ENCODE measurements at places on chromosomes 5 and 9.

- DNase-seq = no peak
These were observed 596 bp upstream of the CDC37L1 start for GRCh38 chr9:4678679-4679267.

DNA sequence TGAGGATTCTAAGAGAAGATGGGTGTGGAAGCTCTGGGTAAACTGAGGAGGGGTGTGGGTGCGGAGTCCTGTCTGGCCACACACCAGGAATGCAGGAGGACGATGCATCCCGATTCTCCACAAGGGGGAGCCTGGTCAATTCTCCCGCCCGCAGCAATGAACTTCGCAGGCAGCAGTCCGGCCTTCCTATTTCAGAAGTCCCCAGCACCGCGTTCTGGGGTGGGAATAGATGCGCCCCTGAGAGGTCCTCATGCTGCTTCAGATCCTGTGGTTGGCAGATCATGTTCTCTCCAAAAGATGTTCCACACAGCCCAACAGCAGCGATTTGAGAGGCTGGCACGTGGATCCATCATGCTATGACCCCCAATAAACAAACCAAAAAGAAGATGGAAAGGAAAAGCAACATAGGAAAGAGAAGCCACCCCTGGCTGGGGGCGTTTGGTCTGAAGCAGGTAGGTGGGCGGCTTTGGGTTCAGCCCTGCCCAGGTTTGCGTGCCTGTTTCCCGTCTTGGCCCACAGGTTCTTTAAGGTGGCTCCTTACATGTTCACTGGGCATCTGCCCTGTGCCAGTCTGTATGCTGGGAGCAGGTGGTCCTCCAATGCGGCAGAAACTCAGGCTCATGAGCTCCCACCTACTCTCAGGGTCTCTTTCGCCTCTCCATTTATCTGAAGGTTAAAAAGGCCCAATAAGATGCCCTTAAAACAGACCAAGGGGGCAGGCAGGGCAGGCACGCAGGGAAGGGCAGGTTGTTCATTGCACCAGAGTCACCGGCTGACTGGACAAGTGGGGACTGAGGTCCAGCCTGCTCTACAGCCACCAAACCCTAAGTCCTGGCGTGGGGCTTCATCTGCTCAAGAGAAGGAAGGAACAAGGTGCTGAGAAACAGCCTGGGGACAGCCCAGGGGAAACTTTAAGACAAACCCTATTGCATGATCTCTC lies 171.6 kb downstream of the PAX5 start:
- DNase-seq = peak; percentile 74

GRCh38 chr5:72871366-72872024 lies 55.0 kb downstream of the TNPO1 start:
- no peak for DNase-seq

- peak; percentile 24 for DNase-seq
These were observed 463.5 kb upstream of the RGMB start for GRCh38 chr5:98309785-98310598.

- DNase-seq = no peak
These were observed 39.1 kb downstream of the SHLD3 start for GRCh38 chr5:65663804-65664521.

DNA sequence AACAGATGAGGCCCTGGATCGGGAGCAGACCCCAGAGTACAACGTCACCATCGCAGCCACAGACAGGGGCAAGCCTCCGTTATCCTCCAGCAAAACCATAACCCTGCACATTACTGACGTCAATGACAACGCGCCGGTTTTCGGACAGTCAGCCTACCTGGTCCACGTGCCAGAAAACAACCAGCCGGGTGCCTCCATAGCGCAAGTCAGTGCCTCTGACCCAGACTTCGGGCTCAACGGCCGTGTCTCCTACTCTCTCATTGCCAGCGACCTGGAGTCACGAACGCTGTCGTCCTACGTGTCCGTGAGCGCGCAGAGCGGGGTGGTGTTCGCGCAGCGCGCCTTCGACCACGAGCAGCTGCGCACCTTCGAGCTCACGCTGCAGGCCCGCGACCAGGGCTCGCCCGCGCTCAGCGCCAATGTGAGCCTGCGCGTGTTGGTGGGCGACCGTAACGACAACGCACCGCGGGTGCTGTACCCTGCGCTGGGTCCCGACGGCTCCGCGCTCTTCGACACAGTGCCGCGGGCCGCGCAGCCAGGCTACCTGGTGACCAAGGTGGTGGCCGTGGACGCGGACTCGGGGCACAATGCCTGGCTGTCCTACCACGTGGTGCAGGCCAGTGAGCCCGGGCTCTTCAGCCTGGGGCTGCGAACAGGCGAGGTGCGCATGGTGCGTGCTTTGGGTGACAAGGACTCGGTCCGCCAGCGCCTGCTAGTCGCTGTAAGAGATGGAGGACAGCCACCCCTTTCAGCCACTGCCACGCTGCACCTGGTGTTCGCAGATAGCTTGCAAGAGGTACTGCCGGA lies 1.6 kb upstream of the PCDHGA11 start:
- DNase-seq = no peak

GRCh38 chr5:76389513-76390154 lies 13.5 kb upstream of the IQGAP2 start:
- DNase-seq = no peak

DNA sequence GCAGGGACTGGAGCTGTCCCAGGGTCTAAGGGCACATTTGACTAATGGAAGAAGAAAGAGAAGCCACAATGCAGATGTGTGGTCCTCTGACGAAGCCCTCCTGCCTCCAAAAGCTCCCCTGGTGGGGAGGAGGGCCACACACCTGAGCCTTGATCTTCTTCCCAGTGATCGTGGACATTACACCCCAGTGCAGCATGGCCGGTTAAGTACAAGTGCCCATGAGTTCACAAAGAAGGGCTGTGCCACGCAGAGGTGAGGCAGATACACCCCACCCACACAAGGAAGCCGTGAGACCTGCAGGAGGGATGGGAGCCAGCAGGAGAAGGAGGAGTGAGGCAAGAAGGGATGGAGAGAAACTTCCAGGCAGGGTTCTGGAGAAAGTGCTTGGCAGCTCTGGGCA lies 199.0 kb upstream of the MVB12B start:
- DNase-seq = no peak

DNA sequence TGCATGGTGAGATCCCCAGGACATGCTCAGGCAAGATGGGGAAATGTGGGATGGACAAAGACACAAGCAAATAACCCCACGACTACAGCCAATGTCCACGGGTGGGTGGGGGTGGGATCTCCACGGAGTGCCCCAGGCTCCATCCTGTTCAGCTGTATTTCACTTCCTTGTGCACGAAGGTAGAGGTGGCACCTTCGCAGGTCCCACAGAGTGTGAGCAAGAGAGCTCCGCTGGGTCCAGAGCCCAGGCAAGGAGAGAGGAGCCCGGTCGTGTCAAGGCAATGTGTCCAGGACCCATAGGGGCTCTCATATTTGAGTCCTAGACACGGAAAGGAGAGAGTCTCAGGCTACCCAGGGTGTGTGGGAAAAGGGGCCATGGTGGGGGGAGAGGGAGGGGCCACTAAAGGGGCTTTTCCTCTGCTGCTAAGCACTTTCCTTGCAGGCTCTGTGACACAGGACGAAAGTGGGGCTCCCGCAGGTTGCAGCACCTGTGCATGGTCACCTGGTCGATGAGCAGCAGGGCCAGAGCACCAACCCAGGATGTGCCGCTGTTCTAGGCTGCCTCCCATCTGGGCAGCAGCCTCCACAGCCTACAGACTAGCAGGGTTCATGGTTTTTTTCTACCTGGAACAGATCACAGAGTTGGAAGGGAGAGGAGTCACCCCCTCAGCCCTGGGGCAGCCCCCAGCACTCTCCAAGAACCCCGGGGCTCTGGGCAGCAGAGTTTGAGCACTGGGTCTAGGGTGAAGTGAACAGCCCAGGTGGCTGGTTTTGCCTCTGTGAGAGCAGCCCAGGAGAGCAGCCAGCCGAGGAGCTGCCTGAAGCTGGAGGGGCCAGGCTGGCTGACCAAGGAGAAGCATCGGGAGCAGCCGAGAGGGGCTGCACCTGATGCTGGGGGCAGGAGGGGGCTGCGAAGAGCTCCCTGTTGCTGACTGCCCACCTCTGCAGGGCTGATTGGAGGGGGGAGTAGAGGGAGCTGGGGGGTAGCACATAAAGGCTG lies 100.7 kb upstream of the MVB12B start:
- DNase-seq = no peak

DNA sequence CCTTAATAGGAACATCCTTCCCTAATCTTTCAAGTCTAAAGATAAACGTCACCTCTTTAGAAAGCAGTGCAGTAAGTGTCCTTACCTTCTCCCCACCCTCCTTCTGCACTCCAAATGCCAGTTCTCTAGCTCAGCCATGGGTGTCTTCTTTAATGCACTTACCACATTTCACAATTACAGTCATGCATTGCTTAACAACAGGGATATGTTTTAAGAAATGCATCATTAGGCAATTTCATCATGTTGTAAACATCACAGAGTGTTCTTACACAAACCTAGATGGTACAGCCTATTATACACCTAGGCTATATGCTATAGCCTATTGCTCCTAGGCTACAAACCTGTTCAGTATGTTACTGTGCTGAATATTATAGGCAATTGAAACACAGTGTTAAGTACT lies 91.2 kb downstream of the RFX3 start:
- no peak for DNase-seq

DNA sequence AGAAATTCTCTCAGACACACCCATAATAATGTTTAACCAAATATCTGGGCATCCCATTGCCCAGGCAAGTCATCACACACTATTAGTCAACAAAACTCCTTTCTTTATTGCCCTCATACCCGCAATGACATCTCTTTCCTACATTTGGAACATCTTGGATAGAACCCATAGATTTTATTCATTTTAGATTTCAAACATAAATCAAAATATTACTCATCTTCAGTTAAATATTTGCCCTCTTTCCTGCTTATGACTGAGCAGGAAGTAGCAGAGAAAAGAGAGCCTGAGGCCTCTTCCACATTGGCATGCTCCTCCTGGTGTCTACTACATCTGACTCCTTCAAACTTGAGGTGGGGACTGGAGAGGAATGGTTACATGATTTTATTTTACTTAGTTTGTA lies 592.0 kb downstream of the CHSY3 start:
- no peak for DNase-seq

- no peak for DNase-seq
These were observed 4.2 kb downstream of the CTXN3 start for GRCh38 chr5:127652952-127653611.

DNA sequence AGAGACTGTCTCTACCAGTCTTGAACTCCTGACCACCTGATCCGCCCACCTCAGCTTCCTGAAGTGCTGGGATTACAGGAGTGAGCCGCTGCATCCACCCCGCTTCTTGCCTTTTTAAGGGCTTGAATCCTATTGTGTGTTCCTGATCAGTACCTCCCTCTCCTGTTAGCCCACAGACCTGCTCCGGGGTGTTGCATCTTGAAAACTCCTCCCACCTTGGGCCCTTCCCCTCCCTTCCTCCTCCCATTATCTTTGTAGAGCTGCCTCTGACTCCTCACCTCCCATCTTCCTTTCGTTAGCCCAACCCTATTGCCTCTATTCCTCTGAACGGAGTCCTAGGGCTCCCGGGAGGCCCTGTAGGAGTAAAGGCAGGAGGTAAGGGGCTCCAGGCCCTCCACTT lies 48.5 kb upstream of the NEK6 start:
- DNase-seq = peak; percentile 63

DNA sequence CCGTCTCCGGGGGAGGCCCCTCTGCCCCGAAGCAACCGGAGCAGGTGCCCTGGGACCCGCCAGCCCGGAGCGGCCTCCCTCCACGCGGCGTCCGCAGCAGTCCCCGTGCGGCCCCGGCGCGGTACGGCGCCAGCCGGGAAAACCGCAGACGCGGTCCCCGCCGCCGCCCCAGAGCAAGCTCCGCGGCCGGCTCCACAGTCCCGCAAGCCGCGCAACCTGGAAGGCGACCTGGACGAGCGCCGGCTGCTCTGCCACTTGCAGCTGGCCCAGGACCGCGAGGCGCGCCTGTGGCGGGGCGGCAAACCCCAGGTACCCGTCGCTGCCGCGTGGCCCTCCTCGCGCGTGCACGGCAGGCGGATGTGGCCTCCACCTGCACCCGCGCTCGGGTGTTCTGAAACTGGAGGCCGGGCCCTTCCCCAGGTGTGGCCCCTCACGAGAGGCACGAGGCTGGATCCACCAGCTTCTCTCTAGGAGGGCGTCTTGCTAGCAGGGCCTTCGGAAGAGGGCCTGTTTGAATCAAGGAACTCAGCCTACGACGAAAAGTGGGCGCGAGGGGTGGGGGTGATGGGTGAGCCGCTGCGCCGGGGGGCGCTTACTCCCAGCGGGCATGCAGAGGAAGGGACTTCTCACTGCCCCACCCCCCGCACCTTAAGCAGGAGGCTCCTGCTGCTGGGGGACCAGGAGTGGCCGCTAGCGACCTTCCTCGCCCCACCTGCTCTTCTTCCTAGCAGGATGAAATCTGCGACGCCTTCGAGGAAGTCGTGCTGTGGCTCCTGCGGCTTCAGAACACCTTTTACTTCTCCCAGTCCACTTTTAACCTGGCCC lies 602 bp downstream of the CCNI2 start:
- DNase-seq = peak; percentile 60

GRCh38 chr9:122286764-122287163 lies 22.1 kb downstream of the MRRF start:
- no peak for DNase-seq

GRCh38 chr5:170337045-170337733 lies 39.6 kb upstream of the LCP2 start:
- DNase-seq = no peak

DNA sequence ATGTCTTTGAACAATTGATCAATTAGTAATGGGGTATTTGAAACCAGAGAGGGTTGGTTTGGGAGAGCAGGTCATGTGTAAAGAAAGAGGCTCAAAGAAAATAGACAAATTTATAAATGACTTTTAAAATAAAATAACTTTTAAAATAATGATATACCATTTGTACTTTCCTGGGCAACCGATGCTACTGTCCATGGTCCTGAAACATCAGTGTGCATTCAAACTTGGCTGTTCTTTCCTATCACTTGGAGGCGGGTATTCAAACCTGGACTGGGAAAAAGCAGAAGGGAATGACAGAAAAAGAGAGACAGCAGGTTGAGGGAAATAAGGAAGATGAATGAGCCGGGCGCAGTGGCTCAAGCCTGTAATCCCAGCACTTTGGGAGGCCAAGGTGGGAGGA lies 1446.4 kb upstream of the WWC1 start:
- peak; percentile 28 for DNase-seq

DNA sequence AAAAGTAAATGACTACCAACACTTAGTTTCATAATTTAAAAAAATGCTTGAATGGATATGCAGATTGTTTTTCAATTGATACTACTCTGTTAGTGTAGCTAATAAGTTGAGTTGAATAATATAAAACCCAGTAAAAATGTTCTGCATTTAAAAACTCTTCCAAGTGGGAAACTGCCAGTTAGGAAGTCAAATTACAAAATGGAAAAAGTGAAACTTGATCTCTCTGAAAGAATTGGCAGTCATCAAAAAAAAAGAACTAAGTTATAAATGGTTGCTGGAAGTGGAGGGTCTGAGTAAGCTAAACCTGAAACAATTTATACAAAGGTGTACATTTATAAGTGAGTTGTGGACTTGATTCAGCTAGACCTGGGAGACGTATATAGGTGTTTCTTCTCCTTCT lies 52.4 kb downstream of the VCAN start:
- no peak for DNase-seq

DNA sequence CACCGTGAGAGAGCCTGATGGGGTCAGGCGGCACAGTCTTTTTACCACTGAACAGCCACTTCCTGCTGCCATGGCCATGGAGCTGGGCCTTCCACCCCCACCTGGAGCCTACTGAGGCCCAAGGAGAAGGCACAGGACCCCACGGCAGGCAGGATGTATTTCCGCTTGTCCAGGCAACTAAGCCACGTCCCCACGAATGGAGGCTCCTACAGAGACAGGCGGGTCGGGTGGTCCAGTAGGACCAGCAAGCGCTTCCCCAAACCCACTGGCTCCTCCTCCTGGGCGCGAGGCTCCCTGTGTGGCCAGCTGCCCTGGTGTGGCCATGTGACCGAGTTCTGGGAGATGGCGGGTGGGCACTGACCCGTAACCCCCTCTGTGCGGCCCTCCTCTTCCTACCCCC lies 66.5 kb downstream of the SECISBP2 start:
- DNase-seq = no peak

GRCh38 chr5:31967461-31967860 lies 206.7 kb downstream of the GOLPH3 start:
- DNase-seq = no peak
